Lower lobe of right lung (tissue), 2 donors: ENCODE measurements at places on chromosomes 11 and 22. TPM values are rescaled to one million over a fixed set of nuclear protein-coding genes. Genes with fewer than 3 reads are reported as not detected.

Gene RHOD
- total RNA-seq = 12.2 TPM

Gene USH1C
- total RNA-seq = 0.30 TPM

Gene C1QTNF4
- total RNA-seq = 1.3 TPM

DNA sequence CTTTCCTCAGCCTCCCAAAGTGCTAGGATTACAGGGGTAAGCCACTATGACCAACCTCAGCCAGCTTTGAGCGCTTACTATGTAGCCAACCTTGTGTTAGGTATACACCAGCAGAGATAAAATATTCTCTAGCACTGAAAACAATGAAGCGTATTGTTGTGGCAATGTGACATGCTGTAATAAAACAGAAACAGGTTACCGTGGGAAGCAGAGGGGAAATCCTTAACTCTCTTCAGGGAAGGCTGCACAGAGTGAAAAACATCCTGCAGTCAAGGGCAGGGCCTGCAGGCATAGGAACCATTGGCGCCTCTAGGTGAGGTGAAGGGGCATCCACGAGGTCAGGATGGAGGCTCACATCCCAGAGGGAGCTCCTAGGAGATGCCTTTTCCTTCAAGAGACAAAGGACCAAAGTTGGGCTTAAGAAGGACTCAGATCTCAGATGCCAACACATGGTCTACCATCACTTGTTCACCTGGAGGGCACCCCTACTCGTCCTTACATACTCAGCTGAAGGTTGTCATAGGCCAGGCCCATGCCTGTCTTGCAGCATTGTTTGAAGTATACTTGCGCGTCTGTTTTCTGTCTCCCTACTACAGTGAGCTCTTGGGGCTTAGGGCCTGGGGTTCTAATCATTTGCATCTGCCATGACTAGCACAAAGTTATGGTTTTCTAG is 8.0 kb downstream of the POLD4 start:
- no peak for DNase-seq

DNA sequence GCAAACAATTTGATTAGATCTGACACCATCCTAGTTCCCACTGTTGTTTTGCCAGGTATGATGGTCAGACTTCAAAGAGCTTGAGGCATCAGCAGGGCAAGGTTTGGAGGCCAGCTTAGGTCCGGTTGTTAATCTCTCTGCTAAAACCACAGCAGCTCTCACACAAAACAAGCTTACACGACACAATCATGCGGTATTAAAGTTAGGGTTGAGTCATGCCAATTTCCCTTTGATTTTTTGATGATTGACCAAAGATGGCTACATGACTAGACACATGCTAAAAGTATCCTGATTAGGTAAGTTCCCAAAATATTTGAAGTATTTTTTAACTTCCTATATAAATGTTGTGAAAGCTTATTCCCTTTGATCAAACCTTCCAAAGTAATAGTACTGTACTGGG is 145.9 kb downstream of the ELP4 start:
- DNase-seq = no peak

GRCh38 chr11:107882095-107882820 is 23.7 kb upstream of the SLC35F2 start:
- DNase-seq = no peak

DNA sequence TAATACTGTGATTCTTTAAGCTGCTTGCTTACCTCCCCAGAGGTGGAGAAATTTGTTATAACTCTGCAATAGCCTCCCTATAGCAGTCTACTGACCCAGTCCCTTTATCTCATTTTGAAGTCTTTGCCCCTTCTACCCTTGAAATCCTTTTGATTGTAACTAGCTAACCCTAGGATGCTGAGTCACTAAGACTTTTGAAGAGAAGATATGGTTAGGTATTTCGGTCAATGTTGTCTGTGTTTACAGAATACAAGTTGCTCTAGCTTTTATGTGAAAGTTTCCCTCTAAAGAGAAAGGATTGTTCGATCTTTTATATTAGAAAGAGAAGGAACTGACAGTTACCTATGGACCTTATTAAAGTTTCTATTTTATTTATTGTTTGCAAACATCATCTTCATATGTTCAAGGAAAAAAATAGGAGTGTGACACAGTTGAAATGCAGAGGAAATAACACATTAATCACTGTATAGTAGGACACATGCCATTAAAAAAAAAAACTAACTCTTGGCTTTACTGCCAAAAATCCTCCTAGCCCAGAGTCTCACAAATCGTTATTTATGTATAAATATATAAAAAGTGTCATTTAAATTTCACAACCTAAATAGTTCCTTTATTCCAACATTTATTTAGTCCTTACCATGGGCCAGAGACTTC is 3.1 kb downstream of the HYLS1 start:
- no peak for DNase-seq

DNA sequence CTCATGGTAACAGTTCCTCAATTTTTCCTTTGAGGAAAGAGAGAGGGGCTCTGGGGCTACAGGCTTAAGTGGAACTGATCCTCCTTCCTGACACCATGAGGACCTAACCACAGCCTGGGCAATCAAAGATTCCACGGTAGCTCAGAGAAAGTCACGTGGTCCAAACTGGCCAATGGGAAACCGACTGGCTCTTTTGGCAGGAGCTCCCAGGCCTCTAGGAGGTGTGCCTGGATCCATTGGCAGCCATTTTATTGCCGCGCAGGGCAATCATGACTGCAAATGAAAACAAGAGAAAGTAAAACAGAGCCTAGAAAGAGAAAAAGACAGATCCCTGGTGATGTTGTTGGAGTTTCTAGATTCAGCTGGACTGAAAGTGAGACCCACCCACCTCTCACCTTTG is 27.3 kb upstream of the ASPHD2 start:
- DNase-seq = no peak

GRCh38 chr11:21260101-21260500 is 590.7 kb downstream of the NELL1 start:
- no peak for DNase-seq

GRCh38 chr11:1152316-1153104 is 5.2 kb upstream of the MUC5AC start:
- no peak for DNase-seq

DNA sequence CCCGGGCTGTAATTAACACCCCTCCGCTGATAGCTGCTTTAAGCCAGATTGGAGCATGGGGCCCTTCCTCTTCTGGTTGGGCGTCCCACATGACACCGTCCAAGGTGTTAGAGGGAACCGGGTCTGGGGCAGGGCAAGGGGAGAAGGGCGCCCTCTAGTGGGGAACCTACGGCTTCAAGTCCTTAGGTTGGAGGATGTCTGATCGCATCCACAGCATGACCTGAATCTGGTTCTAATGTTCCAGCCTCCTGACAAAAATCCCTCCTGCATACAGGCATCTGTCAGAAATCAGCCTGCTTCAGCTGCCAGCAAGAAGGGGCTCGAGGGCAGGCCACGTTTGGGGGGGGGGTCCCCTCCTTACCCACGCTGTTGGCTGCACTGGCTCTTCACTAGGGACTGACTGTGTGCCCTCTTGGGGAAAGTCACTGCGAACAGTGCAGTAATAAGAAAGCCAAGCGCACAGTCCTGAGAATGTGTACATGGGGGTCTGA is 94.2 kb upstream of the TBCEL start:
- DNase-seq = peak; percentile 55
